ENCODE measurements at places on chromosomes 12 and 14.

- DNase-seq: no peak
These were observed at the start of gene PROX2 for GRCh38 chr14:74875941-74876913. Gene PROX2, minus strand, starts transcription at chr14:74876145. Its CDS starts 12,311 bp downstream, at chr14:74863834.

- DNase-seq: peak; percentile 29
These were observed 363 bp upstream of the LMO3 start for GRCh38 chr12:16606201-16606849.

GRCh38 chr14:89391123-89391522, 25.9 kb downstream of the FOXN3 start:
- no peak for DNase-seq

- DNase-seq: no peak
These were observed 797 bp downstream of the SLC11A2 start for GRCh38 chr12:51025338-51025835.

- no peak for DNase-seq
These were observed 33.3 kb downstream of the ATP2A2 start for GRCh38 chr12:110314308-110314707.

GRCh38 chr14:69948351-69948750, 69.1 kb downstream of the SMOC1 start:
- DNase-seq: no peak

- peak; percentile 97 for DNase-seq
These were observed 117.6 kb downstream of the SCARB1 start for GRCh38 chr12:124745891-124746570.

GRCh38 chr14:76138758-76139723, 12.7 kb upstream of the GPATCH2L start:
- DNase-seq: peak; percentile 69

DNA sequence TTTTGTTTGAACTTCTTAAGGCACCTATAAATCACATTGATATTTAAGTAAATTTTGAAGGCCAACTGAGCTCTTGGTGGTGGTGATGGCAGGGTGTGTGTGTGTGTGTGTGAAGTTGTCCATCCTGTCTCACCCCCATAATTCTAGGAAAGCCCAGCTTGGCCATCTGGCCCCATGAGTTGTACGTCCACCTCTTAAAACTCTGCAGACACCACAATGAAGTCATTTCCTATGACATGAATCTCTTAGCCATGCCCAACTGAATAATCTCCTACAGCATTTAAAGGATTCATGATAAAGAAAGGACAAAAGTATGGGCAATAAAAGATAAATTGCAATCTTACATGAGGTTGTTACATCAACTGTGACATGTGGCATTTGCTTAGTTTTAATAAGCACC, 123.4 kb downstream of the TTC7B start:
- no peak for DNase-seq

DNA sequence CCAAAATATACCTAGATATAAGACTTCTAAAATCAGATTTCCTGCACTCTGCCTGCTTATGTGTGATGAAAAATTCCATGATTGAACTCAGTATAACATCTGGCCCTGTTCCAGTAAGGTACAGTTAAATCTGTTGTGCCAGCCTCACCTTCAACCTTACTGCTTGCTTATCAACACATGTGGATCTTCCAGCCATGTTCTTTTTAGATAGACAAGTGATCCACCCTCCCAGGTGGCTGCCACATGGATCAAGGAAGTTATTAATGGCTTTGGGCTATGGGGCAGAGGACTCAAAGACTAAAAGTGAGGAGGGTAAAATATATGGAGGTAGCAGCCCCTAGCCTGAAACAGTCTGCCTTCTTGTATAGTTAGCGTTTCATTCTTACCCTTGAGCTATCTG, 25.3 kb upstream of the MAGOHB start:
- DNase-seq: no peak

- DNase-seq: peak; percentile 79
These were observed 1.2 kb upstream of the GAPDH start for GRCh38 chr12:6532927-6533652.

GRCh38 chr14:80784820-80785219, 156.7 kb downstream of the CEP128 start:
- DNase-seq: no peak

GRCh38 chr12:3587402-3588013, 96.5 kb downstream of the PRMT8 start:
- no peak for DNase-seq

- DNase-seq: no peak
These were observed 528.2 kb downstream of the MED13L start for GRCh38 chr12:115749071-115749841.
